ENCODE measurements at places on chromosomes 4 and X. TPM values are rescaled to one million over a fixed set of nuclear protein-coding genes. Genes with fewer than 3 reads are reported as not detected.

CXorf49 gene
- not detected for polyA plus RNA-seq

FOXP3 gene
- polyA plus RNA-seq, result 0.20 TPM

S100G gene
- not detected for polyA plus RNA-seq

ODAM gene
- polyA plus RNA-seq, result not detected

ANOS1 gene
- 8.5 TPM for polyA plus RNA-seq

DNA sequence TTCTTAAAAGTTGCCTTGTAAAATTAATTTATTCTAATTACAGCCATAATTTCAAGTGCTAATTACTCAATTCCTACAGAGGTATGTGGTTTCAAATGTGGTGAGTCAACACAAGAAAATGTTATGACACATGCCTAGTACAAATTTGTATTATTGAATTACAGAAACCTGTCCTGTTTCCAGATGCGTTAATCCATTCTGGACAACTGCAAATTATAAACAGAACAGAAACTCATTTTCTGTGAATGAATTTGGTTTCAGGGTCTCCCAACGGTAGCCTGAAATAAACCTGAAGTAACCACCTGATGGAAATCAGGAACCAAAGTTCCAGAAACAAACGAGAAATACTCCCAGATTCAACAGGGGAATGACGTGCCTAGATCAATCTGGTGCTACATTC is 328.6 kb upstream of the F9 start:
- DNase-seq, result no peak

GRCh38 chrX:10685923-10686595 is 65.7 kb upstream of the MID1 start:
- peak; percentile 41 for DNase-seq

DNA sequence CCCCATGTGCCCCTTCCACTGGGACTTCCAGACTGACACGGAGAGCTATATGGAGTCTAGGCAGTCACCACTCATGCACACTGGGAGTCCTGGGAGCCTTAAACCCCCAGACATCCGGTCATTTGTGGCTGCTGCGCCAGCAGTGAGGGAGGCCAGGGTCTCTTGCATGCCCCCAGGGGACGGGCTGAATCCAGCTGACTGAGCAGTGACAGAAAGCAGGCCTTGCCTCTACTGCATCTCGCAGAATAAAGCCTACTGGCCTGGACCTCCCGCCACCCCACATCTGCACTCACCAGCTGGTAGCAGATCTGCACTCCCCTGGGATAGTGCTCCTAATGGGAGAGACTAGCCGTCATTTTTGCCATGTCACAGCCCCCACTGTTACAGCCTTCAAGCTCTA is 1234.2 kb downstream of the FAM133A start:
- no peak for DNase-seq

- no peak for DNase-seq
These were observed 1076.2 kb downstream of the C4orf33 start for GRCh38 chr4:130172156-130172555.

- DNase-seq, result no peak
These were observed 9.8 kb upstream of the CXXC4 start for GRCh38 chr4:104504536-104504935.

DNA sequence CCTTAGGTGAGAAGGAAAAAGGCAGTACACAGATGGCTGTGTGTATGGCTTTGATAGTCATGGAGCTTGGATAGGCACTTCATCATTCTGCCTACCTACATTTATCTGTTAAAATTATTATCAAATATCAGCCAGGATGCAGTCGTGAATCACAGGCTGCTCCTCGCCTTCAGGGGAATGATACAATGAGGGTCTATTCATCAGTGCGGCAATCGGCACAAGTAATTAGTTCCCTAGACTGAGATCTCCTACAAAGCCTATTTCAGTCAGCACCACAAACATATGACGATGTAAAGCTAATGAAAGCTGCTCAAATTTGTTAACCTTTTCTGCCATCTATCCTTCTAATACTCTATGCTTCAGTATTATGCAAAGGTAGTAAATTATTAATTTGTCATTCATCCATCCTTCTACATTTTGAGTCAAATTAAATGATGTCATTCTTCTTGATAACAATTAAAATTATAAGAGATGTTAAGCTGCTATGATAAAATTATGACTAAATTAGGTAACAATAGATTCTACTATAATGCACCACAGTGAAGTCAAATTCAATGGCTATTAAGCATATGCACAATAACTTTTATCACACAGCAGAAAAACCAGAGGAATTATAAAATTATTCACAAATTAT is 19.0 kb downstream of the MAB21L2 start:
- no peak for DNase-seq

GRCh38 chr4:171857302-171858012 is 44.3 kb downstream of the GALNTL6 start:
- no peak for DNase-seq

DNA sequence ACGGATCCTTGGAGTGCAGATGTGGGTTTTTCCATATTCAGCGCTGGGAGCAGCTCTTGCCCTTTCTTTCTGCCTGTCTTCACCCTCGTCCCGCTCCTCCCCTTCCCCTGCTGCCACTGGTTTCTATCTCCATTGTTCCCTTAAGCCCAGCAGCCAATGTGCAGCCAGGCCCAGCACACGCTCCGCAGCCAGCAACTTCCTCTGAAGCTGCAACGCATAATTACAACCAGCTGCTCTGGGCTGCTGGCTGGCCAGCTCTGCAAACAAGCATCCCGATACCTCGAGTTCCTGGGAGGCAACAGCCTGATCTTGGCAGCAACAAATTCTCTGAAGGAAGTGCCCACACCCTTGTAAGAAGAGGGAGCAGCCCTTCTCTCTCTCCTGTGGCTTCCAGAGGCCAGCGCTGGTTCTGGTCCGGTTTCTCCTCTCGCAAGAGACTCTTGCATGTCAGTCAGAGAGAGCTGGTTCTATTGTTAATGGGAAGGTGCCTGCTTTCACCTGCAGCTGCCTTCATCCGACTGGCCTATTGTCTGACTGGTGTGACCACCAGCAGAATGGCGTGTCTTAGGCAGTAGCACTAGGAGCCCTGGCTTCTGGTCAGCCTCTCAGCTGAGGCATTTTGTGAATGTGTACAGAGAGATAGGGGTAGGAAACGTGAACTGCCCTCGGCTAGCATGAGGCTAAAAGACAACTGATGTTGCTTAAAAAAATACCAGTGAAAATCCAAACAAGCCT is 83.8 kb upstream of the MAML3 start:
- DNase-seq, result no peak

GRCh38 chr4:40550948-40551462 is 78.7 kb downstream of the RBM47 start:
- DNase-seq, result peak; percentile 78

DNA sequence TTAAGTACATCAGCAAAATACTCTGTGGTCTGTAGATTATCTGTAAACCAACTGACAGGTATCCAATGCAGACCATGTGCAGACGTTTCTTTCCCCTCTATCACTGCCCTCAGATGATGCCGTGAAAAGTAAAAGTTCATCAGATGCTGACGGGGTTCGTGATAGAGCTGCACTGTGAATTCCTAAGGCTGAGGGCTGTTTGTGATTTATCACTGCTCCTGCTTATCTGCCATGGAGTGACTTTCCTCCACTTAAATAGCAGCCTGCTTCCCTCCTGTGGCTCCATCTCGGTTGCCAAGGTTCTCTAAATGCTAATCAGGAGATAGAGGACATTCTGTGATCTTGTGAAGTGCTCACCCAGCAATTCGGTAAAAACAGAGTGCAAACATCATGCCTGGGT is 89.3 kb upstream of the SRD5A3 start:
- DNase-seq, result no peak

- DNase-seq, result peak; percentile 17
These were observed 62.6 kb upstream of the LIMCH1 start for GRCh38 chr4:41475402-41475801.

- peak; percentile 58 for DNase-seq
These were observed 7.7 kb downstream of the COL4A5 start for GRCh38 chrX:108447303-108447702.
